D341Med (cell line): ENCODE measurements at places on chromosomes 6 and 20.
A peak's percentile ranks its signal among the peaks of the same experiment; 100 is the strongest.

GRCh38 chr6:570825-571224, 86.1 kb downstream of the HUS1B start:
- DNase-seq = no peak

DNA sequence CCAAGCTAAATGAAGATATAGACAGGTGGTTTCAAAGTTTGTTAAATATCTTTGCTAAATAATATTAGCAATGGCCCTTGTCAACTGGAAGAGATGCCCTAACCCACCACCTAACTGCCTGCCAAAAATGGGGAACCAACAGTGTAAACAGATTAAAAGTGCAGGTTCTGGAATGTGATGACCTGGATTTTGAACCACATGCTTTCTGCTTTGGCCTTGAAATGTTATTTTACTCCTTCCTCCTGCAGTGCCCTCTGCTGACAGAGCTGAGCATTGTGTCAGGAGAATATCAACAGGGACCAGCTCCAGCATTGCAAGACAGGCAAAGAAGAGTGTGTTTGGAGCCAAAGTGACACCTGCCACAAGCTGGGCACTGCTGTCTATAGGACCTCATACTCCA, 226.6 kb downstream of the MYLK4 start:
- DNase-seq = no peak

DNA sequence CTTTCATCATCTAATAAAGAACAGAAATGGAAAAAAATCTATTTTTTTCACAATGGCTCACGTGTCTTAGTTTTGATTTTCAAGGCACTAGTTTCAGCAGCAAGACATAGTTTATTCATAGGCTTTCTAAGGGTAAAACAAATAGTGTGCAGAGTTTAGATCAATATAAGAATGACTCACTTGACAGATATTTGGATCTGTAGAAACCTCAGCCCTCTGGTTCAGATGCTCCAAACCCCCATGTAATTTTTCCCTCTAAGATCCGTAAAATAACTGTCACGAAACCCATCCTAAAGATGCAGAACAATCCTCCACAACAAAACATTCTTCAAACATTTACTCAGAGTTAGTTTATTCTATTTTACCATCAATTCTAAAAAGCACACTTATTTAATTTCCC, 43.4 kb downstream of the IYD start:
- DNase-seq = no peak

DNA sequence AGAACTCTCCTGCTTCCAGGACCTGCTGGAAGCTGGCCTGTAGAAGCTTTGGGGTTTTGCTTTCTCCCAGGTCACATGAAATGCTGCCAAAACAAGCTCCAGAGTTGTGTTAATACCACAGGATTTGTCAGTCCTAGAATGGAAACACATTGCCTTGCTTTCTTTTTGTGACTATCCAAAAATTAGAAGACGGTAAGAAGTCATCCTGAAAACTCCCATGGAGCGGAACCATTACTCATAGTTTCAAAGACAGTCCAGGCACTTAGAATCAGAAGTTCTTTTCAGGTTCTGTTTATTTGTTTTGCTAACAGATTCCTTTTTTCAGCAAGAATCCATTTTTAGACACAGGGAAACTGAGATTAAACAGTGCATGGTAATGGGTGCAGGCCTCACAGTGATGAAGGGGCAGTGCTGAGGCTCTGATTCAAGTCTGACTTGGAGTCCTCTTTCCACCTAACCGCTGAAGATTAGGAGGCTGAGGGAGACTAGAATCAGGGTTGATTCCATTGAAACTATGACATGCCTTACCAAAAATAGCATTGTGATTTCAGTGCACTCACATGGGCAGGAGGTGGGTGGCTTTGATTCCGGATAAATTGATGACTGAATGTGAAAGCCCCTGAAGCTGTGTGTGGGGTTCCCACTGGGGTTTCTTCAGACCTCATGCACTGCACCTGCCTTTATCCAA, 72.2 kb upstream of the NAA20 start:
- DNase-seq = no peak

GRCh38 chr20:58084566-58084965, 143.9 kb downstream of the ANKRD60 start:
- DNase-seq = no peak

GRCh38 chr6:134196568-134197193, 121.2 kb downstream of the SGK1 start:
- DNase-seq = no peak

- no peak for DNase-seq
These were observed 21.2 kb downstream of the TNFRSF21 start for GRCh38 chr6:47288267-47289090.

GRCh38 chr20:19735446-19735845, 22.6 kb upstream of the RIN2 start:
- DNase-seq = peak; percentile 82

- no peak for DNase-seq
These were observed 330.1 kb upstream of the MARCKS start for GRCh38 chr6:113526995-113527394.

- DNase-seq = no peak
These were observed 32.4 kb downstream of the SLC2A12 start for GRCh38 chr6:134020071-134020470.

DNA sequence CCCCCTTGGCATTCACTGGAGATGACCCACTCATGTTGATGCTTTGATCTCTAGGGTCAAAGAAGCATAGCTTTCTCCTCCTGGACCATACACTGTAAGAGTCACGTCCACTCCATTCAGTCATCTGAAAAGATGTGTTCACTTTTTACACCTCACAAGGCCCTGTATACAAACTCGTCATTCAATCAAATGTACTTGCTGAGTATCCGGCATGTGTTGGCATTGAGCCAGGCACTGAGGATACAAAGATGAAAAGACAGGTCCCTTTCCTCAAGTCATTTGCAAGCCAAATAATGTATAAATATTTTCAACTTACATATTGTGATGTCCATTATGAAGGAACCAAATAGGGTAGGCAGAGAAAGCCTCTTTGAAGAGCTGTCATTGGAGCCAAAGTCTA, 32.6 kb upstream of the CSNK2A1 start:
- no peak for DNase-seq

DNA sequence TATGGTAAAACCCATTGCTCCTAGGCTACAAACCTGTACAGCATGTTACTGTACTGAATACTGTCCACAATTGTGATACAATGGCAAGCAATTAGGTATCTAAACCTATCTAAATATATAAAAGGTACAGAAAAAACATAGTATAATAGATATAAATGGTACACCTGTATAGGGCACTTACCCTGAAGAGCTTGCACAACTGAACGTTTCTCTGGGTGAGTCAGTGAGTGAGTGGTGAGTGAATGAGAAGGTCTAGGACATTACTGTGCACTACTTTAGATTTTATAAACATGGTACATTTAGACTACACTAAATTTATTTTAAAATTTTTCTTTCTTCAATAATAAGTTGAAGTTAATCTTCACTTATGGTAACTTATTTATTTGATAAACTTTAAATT, 119.9 kb upstream of the CEP85L start:
- no peak for DNase-seq

DNA sequence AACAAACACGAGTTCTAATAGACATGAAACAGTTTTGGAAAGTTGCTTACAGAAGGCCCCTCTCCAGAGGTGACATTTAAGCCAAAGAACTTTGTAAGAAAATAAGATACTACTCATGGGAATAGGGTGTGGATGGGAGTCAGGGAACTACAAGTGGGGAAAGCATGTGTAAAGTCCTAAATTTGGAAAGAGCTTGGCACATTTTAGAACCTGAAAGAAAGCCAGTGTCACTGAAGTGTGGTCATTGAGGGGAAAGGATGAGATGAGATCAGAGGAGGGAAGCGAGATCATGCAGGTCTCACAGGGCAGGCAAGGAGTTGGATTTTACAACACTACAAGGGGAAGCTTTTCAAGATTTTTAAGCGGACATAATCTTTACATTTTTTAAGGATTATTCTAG, 38.0 kb downstream of the VGLL2 start:
- no peak for DNase-seq

DNA sequence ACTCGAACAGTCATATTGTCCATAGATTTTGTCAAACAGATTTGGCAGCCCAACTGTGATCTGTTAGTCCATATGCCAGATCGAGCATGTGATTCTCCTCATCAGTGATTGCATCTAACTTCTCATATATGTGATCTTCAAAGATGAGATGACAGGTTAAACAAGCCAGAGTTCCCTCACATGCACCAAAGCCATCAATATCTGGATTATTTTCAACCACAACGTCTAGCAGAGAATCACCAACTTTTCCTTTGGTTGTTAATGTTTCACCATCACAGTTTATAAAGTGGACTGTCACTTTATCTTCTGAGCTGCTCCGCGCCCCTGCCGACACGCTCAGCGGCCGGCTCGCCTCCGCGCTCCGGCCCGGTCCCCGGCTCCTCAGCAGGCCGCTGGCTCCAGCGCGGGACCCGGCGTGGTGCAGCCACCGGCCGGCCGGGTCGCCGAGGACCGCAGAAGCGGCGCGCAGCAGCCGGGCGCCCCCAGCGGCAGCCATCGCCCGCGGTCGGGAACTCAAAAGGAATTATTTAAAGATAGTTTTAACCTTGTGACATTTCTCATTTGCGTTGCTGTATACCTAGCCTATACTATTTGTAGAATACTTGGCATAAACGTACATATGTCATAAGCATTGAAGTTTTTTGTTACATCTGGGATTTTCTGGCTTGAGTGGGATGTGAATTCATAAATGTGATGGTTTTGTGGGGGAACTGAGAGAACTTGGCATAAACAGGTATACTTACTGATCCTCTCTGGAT, 40.1 kb upstream of the DYNLRB1 start:
- DNase-seq = peak; percentile 19

DNA sequence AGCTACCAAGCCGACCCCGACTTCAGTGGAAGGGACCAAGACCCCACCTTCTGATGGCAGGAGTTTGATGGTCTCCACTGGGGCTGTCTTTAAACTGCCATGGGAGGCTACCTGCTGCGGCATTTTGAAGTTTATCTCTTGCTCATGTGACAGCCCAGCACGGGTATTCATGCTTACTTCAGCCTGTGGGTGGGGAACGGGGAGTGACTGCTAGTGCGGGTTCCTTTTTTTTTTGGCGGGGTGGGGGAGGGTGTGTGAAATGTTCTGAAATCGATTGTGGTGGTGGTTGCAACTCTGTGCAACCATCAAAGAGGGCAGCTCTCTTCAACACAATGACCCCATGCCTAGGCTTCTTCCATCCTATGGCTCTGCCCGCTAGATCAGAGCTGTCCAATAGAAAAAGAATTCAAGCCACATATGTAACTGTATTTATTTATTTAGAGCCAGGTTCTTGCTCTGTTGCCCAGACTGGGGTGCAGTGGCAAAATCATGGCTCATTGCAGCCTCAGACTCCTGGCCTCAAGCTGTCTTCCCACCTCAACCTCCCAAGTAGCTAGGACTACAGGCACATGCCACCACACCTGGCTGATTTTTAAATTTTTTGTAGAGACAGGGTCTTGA, 53.7 kb downstream of the PPP1R16B start:
- DNase-seq = no peak
